Suprapubic skin (tissue), 4 donors: ENCODE measurements at places on chromosomes 4 and X. TPM values are rescaled to one million over a fixed set of nuclear protein-coding genes. Genes with fewer than 3 reads are reported as not detected.

The TEX13B gene
- not detected for total RNA-seq

The OTC gene
- not detected for total RNA-seq

The CHRDL1 gene
- 14.4 TPM for total RNA-seq

The PAGE2B gene
- not detected for total RNA-seq

The PAGE4 gene
- not detected for total RNA-seq

The NWD2 gene
- 0.38 TPM for total RNA-seq

The RELL1 gene
- total RNA-seq, result 74.6 TPM

The COX7B gene
- 345 TPM for total RNA-seq

The ADH1A gene
- total RNA-seq, result not detected

The AMBN gene
- 0.42 TPM for total RNA-seq

The SH3RF1 gene
- 10.8 TPM for total RNA-seq

The P2RY4 gene
- 5.2 TPM for total RNA-seq

The WAS gene
- total RNA-seq, result 4.7 TPM

The NDP gene
- 0.36 TPM for total RNA-seq

The HPRT1 gene
- total RNA-seq, result 5.0 TPM

The VSIG4 gene
- 18.6 TPM for total RNA-seq

The MAGEA2 gene
- total RNA-seq, result not detected

The NCAPG gene
- total RNA-seq, result 3.1 TPM

The ENPEP gene
- 2.4 TPM for total RNA-seq

The EGFL6 gene
- 0.31 TPM for total RNA-seq

The QRFPR gene
- not detected for total RNA-seq

The IBSP gene
- not detected for total RNA-seq

The FANCB gene
- 1.9 TPM for total RNA-seq

The GPR143 gene
- total RNA-seq, result 9.8 TPM

The USP17L5 gene
- not detected for total RNA-seq

The TTC29 gene
- not detected for total RNA-seq

The COL4A5 gene
- 56.9 TPM for total RNA-seq

The ARHGAP36 gene
- not detected for total RNA-seq

The NEUROG2 gene
- total RNA-seq, result not detected

The PGAM4 gene
- not detected for total RNA-seq

The KIAA1210 gene
- 0.05 TPM for total RNA-seq

The TRIM60 gene
- not detected for total RNA-seq

The DLG3 gene
- total RNA-seq, result 12.8 TPM

The TLR2 gene
- total RNA-seq, result 8.4 TPM

The TKTL2 gene
- total RNA-seq, result not detected

The PAK3 gene
- 6.3 TPM for total RNA-seq

The STATH gene
- not detected for total RNA-seq

The NALF2 gene
- total RNA-seq, result 0.10 TPM

The CT45A5 gene
- not detected for total RNA-seq

The MAGEA9B gene
- not detected for total RNA-seq

The RHOXF1 gene
- not detected for total RNA-seq

The CENPVL2 gene
- not detected for total RNA-seq

The EXOC1L gene
- not detected for total RNA-seq

The XPNPEP2 gene
- total RNA-seq, result 2.3 TPM

The VSIG1 gene
- 0.34 TPM for total RNA-seq
